ENCODE measurements at places on chromosomes 6 and 20.

GRCh38 chr20:54385746-54386145 is 89.6 kb upstream of the DOK5 start:
- no peak for DNase-seq

DNA sequence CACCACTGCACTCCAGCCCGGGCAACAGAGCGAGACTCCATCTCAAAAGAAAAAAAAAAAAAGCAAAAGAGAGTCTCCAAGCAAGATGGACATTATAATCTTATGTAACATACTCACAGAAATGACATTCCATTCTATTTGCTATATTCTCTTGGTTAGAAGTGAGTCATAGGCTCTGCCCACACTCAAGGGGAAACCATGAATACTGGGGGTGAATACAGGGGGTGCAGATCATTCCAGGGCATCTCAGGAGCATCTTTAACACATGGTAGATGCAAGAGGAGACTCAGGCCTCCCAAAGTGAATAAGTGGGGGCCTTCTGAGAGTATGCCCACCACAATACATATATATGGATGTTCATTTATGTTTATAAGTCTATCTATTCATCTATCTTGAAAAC is 18.3 kb upstream of the RANBP9 start:
- DNase-seq, result no peak

- DNase-seq, result no peak
Observed at GRCh38 chr6:145212813-145213212, 522.5 kb downstream of the EPM2A start.

GRCh38 chr6:89597988-89598387 is 40.6 kb downstream of the LYRM2 start:
- no peak for DNase-seq

GRCh38 chr6:47106216-47106615 is 64.1 kb upstream of the ADGRF1 start:
- no peak for DNase-seq

GRCh38 chr20:44073011-44073674 is 113.8 kb downstream of the JPH2 start:
- no peak for DNase-seq

GRCh38 chr6:43216200-43216599 is 13.1 kb downstream of the DNPH1 start:
- DNase-seq, result no peak

DNA sequence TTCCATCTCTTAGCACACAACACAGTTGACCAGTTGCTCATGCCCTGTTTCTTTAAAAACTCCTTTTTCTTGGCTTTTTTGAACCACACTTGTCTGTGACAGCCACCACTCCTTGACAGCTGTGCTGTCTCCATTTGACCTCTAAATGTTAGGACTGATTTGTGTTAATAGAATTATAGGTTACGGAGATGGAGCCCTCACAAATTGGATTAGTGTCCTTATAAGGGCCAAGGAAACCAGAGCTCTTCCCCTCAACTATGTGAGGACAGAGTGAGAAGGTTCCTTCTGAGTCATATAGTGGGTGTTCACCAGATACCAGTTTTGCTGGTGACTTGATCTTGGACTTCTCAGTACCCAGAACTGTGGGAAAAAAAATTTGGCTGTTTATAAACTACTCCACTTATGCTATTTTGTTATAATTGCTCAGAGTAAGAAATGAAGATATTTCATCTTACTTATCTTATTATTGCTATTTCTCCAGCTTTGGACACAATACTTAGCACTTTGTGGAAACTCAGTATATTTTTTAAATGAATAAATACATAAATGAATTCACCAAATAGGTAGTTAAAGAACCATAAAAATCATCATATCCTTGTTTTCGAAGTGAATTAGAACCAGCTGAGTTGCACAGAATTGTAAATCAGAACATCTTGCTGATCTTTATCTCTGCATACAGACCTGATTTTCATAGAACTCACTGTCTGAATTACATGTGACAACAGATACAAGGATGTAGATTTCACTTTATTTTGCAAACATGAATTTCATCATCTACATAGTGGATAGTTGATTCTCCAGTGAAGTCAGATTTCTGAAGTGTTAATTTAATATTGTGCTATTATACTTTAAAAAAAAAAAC is 598.5 kb upstream of the IRAK1BP1 start:
- no peak for DNase-seq

DNA sequence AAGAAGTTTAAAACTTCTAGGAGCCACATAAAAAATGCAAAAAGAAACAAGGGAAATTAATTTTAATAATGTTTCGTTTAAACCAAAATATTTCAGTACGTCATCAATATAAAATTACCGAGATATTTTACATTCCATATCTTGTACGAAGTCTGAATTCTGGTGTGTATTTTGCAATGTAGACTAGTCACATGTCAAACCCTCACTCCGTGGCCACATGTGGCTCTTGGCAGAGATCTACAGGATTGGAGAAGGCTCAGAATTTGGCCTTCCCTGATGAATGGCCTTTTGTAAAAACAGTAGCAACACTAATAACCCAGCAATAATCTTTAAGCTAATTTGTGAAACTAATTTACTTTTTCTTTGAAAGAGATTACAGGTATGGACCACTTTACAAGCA is 217.1 kb downstream of the PRL start:
- no peak for DNase-seq

DNA sequence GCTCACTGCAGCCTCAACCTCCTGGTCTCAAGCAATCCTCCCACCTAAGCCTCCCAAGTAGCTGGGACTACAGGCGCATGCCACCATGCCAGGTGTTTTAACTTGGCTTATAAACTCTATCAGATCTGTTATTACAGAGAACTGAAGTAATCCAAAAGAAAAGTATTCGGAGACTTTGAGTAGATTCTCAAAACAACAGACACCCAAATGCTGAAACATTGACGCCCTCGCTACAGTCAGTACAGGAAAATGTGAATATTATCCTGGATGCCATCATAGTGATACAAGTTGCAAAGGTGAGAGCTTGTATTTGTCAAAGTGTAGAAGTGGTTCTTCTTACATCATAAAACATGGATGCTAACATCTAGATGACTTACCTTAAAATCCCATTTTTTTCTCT is 108.7 kb upstream of the EDN1 start:
- no peak for DNase-seq

Data from stimulated activated CD4-positive, alpha-beta T cell treated with anti-CD3 and anti-CD28 coated beads, Interleukin-12 subunit alpha, Interleukin-12 subunit beta, amount 100 ng/mL, for 24 hours (primary cell).